ENCODE measurements at places on chromosomes 16 and 17.

DNA sequence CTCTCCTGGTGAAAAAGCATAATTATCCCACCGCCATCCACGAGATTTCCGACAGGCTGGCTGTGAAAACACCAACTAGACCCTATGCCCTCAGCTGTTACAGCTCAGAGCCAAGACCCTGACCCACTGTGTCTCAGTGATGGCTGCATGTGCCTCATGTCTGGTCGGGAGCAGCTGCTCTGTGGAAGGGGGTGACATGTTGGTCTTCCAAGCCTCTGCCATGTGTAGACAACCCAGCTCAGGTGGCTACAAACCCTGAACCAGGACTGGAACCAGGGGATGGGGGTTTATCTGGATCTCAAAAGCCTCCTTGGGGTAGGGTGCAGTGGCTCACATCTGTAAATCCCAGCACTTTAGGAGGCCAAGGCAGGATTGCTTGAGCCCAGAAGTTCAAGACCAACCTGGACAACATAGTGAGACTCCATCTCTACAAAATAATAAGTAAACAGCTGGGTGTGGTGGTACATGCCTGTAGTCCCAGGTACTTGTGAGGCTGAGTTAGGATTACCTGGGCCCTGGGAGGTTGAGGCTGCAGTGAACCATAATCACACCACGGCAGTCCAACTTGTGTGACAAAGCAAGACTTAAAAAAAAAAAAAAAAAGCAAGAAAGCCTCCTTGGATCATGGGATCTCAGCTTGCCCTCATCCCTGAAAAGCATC lies 220.3 kb downstream of the CPPED1 start:
- DNase-seq = no peak

DNA sequence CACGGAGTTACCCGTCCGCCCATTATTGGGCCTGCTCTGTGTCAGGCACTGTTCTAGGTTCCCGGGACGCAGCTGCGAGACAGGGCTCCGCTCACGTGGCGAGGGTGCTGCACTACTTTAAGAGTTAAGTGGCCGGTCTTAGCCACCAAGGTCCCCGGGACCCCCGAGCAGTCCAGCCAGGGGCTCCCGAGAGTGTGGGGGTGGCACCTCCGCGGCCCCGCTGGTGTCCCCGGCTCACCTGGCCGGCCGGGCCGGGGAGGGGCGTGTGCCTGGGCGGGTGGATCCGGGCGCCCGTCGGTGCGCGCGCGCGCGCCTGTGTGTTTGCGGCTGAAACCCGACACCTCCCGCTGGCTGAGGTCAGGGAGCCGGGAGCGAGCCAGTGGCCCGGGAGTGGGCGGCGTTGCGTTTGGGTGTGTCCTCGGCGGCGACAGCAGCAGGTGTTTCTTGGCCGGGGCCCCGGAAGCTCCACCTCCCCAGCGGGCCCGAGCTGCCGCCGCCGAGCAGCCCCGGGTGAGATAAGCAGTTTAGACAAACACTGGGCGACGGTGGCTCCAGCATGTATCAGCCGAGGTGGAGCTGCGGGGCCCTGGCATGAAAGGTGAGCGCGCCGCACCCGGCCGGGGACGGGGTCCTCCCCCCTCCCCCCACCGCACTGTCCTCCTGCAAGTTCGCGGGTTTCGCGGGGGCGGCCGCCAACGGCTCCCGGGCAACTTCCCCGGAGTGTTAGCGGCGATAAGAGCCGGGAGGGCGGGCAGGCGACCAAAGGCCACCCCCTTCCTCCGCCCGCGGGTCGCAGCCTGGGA lies at the start of gene GSE1:
Gene GSE1 (plus strand): TSS at position 522 of the 803 bp plus-strand sequence. CDS start 70 bp downstream, at position 592.
- peak; percentile 52 for DNase-seq

GRCh38 chr16:50887500-50888298 lies 145.8 kb downstream of the CYLD start:
- no peak for DNase-seq

DNA sequence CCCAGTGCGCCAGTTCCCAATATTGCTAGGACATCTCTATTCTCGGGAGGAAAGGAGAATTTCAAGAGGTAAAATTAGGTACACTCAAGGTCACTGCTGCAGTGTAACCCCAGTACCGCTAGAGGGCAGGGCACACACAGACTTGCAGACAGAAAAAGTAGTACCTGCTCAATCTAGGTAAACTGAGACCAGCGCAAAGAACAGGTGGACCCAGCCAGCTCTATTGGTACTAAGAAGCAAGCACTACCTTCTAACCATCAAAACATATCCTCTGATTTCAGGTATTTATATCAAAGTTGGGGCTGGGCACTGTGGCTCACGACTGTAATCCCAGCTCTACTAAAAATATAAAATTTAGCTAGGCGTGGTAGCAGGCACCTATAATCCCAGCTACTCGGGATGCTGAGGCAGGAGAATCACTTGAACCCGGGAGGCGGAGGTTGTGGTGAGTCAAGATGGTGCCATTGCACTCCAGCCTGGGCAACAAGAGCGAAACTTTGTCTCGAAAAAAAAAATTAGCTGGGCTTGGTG lies 3.6 kb upstream of the WDR81 start:
- no peak for DNase-seq

GRCh38 chr16:88570691-88571092 lies 489 bp downstream of the ZC3H18 start:
- DNase-seq = no peak

Measured in stromal cell of bone marrow (primary cell).